Suprapubic skin (tissue), 4 donors: ENCODE measurements at places on chromosomes 7 and 10.

DNA sequence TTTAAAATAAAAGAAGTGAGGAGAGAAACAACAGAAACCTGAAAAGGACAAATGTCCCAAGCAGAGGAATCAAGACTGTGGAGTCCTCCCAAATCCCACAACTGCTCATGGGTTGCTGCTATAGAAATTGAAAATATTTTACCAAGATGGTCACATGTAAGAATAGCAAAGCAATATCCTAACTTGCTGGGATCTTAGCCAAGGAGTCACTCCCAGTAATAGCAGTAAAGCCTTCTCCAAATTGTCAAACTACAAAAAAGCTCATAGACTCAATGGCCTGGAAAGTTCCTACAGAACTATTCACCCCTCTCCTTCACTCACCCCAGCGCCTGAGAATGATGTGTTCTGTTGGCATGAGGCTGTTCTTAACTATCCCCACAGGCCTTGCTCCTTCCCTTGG is 186.5 kb downstream of the ELMO1 start:
- no peak overlapping the region for H3K4me3 ChIP-seq
- H3K27me3 ChIP-seq = no peaks in the 10 kb centered on the region
- H3K36me3 ChIP-seq = no peaks in the 10 kb centered on the region
- no peak overlapping the region for H3K27ac ChIP-seq
- no peak for DNase-seq
- H3K4me1 ChIP-seq = peaks cover 13% of the 10 kb centered on the region

- H3K4me3 ChIP-seq = no peak overlapping the region
- H3K36me3 ChIP-seq = no peaks in the 10 kb centered on the region
- no peak overlapping the region for H3K27ac ChIP-seq
- no peak for DNase-seq
- H3K27me3 ChIP-seq = no peaks in the 10 kb centered on the region
These were observed 368 bp upstream of the SVOPL start for GRCh38 chr7:138701537-138701923.

DNA sequence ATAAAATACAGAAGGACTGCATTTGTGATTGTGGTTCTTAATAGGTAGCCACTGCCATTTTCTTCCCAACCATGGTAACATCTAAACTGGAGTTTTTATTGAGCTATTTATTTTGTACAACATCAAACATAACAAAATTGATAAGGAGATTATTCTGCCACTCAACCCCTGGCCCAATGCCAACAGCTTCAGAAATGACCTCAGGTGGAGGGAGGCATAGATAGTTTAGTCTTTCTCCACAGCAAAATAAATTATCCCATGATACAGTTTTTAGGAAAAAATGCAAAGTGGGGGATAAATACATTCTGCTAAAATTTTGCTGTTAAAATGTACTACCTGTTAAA is 57.6 kb downstream of the LRRTM3 start:
- no peak for DNase-seq
- H3K4me1 ChIP-seq = no peaks in the 10 kb centered on the region
- H3K27me3 ChIP-seq = no peaks in the 10 kb centered on the region
- H3K27ac ChIP-seq = no peak overlapping the region
- no peak overlapping the region for H3K4me3 ChIP-seq

DNA sequence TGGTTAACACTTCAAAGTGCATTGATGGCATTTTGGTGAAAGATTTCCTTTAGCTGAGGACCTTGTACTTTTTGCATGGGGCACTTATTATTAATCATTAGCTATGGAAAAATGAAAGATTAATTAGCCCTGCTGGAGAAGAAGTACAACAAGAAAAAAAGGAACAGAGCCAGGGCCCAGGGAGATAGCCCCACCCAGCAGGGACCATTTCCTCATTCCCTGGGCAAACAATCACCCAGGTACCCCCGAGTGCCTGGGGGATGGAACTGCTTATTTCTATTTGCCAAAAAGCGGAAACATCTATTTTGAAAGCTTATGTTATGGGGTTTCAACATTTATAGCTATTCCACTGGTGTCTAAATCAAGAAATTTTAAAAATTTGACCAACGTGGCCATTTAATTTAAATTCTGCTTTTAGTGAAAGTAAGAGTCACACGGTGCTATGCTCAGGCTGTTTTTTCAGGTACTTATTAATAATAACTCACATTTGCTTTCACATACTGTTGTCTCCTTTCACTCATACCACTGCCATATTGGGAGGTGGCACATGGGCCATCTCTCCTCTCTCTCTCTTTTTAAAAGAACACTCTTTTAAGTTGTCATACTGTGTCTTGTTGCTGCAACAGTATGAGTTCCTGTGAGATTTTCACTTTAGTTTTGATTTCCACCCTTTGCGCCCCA is 143.6 kb upstream of the KIF5B start:
- no peak for DNase-seq
- no peak overlapping the region for H3K27ac ChIP-seq
- H3K4me3 ChIP-seq = no peak overlapping the region
- H3K4me1 ChIP-seq = no peaks in the 10 kb centered on the region
- no peaks in the 10 kb centered on the region for H3K36me3 ChIP-seq

DNA sequence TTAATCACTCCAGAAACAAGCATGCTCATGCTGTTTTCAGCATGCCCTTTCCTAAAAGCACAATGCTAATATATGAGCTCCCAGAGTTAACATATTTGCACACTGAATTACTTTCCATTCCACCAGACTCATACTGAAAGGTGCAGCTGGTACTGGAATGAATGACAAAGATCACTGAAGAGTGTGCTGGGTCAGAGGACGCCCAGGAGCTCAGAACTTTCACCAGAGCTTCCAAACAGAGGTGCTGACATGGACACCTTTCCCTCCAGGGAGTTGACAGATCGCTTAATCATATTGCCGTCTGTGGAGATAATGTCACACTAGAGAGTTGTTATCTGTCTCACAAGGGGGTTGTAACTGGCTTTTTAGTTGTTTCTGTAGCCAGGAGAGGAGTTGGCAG is 292.9 kb downstream of the LHFPL3 start:
- H3K27ac ChIP-seq = no peak overlapping the region
- DNase-seq = no peak
- no peak overlapping the region for H3K4me3 ChIP-seq
- H3K27me3 ChIP-seq = no peaks in the 10 kb centered on the region
